ENCODE measurements at places on chromosomes 5 and 9.

GRCh38 chr9:108786322-108786721 is 69.5 kb downstream of the ACTL7B start:
- DNase-seq, result no peak

DNA sequence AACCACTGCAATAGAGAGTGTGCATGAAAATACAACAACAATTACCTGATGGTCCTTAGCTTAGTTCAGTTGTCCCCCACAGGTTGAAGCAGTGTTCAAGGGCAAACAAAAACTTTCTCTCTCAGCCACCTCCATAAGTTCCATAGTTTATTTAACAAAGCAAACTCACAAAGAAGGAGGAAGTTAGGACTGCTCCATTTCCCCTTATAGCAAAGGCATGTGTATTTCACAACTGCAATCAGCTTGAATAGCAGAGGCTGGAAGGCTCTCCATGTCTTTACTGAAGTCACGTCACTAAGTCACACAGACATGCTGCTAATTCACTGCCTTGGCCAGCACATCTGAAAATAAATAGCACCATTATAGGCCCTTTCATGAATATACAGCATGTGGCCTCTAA is 43.3 kb downstream of the DOCK8 start:
- no peak for DNase-seq

DNA sequence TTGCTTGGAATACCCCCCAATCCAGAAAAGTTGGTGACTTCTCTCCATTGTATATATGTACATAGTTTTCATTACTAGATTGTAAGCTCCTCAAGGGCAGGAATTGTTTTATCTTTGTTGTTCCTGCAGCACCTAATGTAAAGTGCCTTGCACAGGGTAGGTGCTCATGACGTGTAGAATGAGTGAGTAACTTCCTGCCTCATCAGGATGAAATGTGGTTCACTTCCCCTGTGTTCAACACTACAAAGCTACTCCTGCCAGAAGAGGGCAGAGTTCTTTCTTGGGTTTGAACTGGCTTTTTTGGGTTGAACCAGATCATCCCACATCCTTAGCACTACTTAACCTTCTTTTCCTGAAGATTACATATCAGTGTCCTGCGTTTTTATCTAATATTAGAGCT is 23.9 kb downstream of the GTF3C4 start:
- DNase-seq, result no peak

DNA sequence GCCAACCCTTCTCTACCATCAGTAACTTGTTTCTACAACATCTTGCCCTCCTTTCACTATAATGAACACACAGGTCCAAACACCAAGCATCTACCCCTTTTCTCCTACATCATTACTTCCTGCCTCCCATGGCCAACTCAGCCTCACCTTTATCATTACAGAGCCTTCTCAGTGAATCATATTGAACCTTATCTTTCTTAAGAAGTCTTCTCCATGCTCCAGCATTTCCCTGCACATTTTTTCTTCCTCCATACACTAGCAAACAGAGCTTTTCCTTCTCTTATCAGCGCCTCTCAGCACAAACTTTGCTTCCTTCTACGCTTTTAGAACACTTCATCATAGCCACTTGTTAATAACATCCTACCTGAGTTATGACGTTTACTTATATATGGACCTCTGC is 148.2 kb downstream of the ARL15 start:
- DNase-seq, result no peak

DNA sequence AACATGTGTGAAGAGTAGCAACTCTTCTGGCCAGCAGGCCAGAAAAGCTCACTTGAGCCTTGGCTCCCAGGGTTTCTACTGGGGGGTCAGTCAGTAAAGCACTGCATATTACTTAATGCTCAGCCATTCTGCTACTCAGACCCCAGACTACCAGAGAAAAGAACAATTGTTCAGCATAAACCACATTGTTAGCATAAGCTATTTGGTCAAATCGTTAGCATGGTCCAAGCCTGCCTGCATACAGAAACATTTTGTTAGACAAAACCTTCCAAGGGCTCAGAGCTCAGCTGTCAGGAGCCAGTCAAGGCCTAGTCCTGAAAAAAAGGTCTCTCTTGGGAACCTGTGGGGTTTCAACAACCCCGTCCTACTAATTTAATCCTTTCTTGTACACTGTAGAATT is 449.3 kb downstream of the PRR16 start:
- no peak for DNase-seq

- no peak for DNase-seq
These were observed 180.4 kb downstream of the SEMA5A start for GRCh38 chr5:9365512-9365911.

- DNase-seq, result no peak
These were observed 23.9 kb downstream of the SLC36A1 start for GRCh38 chr5:151471276-151471675.

DNA sequence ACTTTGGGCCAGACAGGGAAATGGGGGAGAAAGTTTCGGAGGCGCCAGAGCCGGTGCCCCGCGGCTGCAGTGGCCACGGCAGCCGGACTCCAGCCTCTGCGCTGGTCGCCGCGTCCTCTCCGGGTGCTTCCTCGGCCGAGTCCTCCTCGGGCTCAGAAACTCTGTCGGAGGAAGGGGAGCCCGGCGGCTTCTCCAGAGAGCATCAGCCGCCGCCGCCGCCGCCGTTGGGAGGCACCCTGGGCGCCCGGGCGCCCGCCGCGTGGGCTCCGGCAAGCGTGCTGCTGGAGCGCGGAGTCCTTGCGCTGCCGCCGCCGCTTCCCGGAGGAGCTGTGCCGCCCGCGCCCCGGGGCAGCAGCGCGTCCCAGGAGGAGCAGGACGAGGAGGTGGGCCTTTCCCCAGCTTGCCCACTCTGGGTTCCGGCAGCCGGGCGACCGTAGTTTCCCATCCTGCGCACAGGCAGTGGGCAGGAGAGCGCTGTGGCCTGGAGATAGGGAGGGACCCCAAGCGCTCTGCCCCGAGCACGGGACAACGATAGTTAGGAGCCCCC is 516 bp downstream of the MAST4 start:
- DNase-seq, result no peak

DNA sequence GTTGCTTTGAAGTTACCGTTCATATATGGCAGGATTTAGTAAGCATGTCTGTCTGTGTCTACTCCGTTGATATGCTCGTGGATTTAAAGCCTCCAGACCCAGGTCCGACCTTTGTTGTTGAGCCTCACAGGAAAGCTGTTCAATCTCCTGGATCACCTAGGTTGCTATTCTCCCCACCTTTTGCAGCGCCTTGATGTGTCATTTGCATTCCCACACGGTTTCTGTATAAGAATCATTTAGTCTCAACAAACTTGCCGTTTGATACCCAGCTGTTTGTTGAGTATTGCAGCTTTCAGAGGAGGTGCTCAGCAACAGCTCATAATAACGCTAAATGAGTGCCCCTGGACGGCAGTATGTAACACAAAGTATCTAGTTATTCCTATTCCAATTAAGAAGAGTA is 1.2 kb upstream of the ADGRV1 start:
- DNase-seq, result no peak

DNA sequence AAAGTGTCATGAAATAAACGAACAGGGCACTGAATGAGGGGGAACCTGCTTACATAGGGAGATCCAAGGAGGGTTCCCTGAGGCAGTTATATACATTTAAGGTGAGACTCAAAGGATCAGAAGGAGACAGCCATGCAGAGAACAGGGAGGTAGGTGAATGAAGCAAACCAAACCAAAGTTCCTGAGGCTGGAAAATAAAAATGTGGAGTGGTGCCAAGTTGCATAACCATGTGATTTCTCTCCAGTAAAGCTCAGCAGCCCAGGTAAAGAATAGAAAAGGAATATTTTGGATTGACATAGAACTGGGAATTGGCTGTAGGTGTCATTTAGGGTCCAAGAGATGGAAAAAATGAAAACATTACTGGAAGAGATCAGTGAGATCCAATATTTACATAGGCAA is 110.7 kb downstream of the CAAP1 start:
- DNase-seq, result no peak

DNA sequence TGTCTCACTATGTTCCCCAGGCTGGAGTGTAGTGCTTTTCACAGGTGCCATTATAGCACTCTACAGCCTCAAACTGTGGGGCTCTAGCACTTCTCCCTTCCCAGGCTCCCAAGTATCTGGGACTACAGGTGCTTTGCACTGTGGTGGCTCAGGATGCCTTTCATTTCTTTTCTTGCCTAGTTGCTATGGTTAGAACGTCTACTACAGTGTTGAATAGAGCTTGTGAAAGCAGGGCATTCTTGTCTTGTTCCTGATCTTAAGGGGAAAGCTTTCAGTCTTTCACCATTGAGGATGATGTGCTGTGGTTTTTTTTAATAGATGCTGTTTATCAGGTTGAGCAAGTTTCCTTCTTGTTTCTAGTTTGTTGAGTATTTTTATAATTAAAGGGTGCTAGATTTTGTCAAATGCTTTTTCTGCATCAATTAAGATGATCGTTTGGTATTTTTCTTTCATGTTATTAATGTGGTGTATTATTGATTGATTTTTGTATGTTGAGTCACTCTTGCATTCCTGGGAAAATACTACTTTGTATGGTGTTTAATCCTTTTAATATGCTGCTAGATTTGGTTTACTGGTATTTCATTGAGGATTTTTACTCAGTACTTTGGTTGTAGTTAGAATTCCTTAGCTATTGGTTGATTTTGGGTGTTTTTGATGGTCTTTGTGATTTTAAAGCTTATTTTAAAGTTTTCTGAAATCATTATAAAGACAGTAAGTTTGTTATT is 35.6 kb downstream of the GPBP1 start:
- DNase-seq, result no peak

GRCh38 chr5:179250561-179251225 is 94.6 kb downstream of the ADAMTS2 start:
- DNase-seq, result no peak

DNA sequence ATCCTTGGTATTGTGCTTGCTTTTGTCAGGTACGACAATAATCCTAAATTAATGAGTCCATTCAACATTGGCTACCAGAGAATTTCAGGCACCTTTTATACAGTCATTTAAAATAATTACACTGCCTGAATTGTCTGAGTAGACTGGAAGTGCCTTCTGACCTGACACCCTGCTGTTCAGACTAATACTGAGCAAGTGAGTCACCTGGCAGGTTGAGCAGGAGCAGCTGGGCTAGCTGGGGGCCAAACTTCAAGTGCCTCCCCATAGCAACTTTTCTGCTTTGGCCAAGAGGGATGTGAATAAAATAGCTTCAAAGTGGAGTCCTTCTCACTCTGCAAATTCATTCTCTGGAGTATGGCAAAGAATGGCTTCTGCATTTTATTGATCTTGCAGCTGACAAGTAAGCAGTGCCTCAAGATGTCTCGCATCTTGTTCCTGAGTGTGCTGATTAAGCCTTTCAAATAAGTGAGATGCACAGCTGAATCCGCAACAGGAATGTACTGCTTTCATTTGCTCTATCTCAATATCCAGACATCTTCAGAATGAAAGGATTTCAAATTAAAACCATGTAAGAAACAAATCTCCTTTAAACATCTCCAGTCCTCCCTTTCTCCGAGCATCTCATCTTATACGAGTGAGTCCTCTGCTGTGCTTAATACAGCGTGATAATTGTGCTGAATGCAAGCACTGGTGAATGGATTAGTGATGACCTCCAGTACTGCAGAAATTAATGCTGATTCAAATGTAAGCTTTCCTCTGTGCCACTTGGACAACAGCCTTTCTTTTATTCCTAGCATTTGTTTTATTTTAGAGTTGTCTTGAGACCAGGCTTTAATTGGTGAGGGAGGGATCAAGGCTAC is 271.2 kb downstream of the EDIL3 start:
- DNase-seq, result peak; percentile 25

DNA sequence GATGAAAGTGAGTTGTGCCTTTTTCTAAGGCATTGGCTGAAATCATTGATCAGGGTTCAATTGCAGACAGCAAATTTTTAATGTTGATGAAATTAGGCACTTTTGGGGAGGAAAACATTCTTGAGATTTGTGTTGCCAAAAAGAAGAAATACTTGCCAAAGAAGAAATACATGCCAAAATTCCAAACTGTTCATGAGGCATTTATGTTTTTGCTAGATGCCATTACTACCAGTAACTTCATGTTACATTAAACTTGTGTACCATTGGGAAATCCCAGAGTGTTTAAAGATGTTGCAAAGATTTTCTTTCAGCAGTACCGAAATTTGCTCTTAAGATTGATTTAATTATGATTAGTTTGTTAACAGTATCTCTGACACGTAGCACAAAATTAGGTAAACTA is 7.0 kb downstream of the XRCC4 start:
- no peak for DNase-seq

DNA sequence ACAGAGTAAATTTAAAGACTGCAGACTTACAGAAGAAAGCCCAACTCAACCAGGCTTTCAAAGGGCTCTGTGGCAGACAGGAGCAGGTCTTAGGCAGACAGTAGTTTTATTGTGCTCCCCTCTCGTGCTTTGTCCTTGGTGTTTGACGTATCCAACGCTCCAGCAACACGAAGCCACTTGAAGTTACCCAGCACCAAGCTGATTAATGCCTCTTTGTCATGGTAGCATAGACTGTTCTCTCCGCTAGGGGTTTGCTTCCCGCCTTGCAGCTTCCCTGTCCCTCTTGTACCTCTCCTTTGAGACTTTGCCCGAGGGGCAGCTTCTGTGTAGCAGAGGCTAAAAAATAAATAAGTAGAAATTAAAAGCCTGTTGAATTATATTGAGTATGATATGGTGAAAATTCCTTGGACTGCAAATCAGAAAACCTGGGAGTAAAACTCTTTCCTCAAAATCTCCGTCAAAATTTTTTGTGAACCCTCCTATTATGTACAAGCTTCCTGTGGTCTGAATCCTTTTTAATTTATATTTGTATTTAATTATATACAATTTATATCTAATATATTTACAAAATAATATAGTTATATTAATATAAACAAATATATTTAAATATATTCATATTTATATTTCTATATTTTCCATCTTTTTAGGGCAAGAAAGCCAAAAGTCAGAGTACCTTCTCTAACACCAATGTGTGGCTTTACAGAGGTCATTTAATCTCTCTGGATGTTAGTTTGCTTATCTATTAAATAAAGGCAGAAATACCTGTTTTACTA is 405.4 kb downstream of the DMAC1 start:
- DNase-seq, result peak; percentile 40

- peak; percentile 45 for DNase-seq
These were observed 1062.6 kb downstream of the NR2F1-AS1 start for GRCh38 chr5:92518318-92518904.

GRCh38 chr5:26805076-26805475 is 233.3 kb downstream of the CDH9 start:
- DNase-seq, result no peak

- no peak for DNase-seq
These were observed 128.1 kb upstream of the LHFPL2 start for GRCh38 chr5:78776637-78777036.

DNA sequence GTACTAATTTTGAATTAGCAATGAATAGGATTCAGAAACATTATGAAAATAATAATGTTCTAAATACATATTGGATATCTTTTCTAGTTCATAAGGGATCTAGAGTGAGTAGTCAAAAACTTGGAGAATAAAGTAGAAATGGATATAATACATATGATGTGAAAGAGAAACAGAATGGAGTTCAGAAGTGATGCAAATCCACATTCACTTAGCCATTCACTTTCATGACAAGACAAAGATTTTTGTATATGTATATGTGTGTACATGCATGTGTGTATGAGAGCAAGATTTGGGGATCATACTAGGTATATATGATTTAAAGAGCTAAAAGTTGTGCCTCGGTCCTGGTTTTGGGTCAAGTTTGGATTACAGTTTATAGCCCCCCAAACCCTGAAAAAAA is 34.1 kb downstream of the TMEM252 start:
- no peak for DNase-seq
